ENCODE measurements at places on chromosomes 5 and 9.

- DNase-seq: no peak
These were observed 4.4 kb upstream of the SLC12A7 start for GRCh38 chr5:1116109-1116740.

GRCh38 chr5:31815376-31815775 is 176.4 kb downstream of the PDZD2 start:
- DNase-seq: no peak

DNA sequence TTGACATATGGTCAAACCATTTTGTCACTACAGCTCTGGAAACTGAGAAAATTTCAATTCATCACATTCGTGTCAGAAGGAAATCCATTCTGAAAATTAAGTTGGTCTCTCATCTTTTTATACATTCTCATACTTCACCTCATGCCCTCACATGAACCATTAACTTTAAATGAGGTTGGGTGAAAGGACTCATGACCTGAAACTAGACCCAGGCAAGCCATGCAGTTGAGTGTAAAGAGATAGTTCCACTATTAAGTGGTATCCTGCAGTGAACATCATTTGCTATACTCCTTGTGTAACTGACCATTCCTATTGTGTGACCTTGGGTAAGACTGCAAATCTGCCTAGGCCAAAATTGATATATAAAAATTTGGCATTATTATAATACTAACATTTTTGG is 299.6 kb upstream of the GRIN3A start:
- no peak for DNase-seq

DNA sequence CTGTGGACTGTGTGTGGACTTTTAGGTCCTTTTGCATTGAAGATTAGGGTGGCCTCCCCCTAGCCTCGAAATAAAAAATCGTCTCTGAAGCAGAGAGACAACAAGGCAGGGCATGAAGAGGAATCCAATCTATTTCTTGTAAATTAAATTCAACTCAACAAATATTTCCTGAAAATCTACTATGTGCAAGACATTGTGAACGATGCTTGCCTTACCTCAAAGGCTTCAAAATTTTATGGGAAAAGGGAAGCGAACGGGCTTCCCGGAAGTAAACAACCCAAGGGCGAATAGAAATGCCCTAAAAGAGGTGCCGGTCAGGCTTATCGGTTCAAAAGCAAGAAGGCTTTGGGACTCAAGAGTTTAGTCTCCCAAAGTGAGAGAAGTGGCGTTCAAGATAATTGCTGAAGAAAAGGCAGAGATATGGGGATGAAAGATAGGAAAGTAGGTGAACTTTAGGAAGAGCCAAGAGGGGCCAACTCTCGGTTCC is 525 bp downstream of the KIF24 start:
- DNase-seq: no peak

GRCh38 chr5:123350742-123351141 is 72.5 kb downstream of the CEP120 start:
- DNase-seq: no peak

GRCh38 chr5:5437227-5438172 is 15.0 kb downstream of the ICE1 start:
- no peak for DNase-seq

GRCh38 chr5:154829181-154829588 is 21.2 kb downstream of the FAXDC2 start:
- no peak for DNase-seq

- no peak for DNase-seq
These were observed 20.7 kb upstream of the STARD4 start for GRCh38 chr5:111532886-111533582.

GRCh38 chr5:14505310-14506139 is 76.1 kb upstream of the OTULINL start:
- DNase-seq: no peak

- no peak for DNase-seq
These were observed 10.5 kb downstream of the NELFB start for GRCh38 chr9:137265496-137266161.

DNA sequence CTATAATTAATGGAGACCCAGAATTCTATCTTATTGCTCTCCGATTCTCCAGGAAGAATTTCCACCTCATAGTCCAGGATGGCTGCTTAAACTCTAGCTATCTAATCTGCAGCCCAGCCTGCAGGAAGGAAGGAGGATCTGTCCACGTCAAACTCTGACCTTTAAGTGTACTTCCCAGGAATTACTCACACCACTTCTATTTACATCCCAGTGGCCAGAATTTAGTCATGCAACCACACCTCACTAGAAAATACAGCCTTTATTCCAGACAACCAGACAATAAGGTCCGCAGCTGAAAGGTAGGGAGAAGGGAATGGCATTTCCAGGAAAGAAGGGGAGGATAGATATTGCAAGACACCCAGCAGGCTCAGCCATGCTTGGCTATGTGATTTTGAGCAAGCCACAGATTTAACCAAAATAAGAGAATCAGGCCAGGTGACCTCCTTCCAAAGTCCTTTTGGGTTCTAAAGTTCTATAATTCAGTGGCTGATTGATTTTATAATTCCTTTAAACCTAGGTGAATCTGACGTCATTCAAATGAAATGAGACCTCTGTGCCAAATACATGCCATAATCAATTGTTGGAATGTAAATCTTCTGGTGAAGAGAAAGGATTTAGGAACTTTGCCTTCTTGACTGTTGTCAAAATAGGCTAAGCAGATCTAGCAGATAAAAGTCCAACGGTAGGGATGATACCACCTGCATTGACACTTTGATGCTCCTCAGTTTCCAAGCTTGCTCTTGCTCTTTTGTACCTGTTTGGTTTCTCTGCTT is 3.7 kb upstream of the DENND1A start:
- DNase-seq: no peak

GRCh38 chr5:101306391-101307137 is 403.5 kb upstream of the ST8SIA4 start:
- no peak for DNase-seq

- peak; percentile 37 for DNase-seq
These were observed 98.5 kb downstream of the SNX18 start for GRCh38 chr5:54616031-54616430.

- DNase-seq: no peak
These were observed 37.7 kb upstream of the CKMT2 start for GRCh38 chr5:81195335-81195929.

DNA sequence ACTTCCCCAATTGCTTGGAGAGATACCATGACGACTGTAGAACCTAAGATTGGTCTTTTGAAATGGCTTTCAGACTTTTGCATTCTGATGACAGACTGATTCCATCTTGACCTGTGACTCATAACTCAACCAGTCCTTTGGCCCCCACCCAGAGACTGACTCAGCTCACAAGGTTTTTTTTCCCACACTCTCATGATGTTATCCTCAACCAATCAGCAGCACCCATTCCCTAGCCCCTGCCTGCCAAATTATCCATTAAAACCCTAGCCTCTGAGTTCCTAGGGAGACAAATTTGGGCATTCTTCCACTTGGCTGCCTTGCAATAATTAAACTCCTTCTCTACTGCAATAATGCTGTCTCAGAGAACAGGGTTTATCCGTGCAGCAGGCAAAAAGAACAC is 1263.3 kb upstream of the CDH9 start:
- DNase-seq: peak; percentile 59

DNA sequence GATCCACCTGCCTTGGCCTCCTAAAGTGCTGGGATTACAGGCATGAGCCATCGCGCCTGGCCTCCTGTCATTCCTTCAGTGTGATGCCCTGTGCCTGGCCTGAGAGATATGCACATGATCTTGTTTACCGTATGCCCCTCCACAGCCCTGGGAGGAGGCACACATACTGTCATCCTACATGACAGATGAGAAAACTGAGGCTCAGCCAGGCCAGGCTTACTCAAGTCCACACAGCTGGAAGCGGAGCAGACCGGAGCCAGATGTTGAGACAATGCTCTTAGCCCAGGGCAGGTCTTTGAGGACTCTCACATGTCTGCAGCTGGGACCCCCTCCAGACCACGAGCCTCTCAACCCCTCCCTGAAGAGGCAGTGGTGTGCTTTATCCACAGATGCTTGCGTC is 38.7 kb upstream of the SH3PXD2B start:
- DNase-seq: no peak

DNA sequence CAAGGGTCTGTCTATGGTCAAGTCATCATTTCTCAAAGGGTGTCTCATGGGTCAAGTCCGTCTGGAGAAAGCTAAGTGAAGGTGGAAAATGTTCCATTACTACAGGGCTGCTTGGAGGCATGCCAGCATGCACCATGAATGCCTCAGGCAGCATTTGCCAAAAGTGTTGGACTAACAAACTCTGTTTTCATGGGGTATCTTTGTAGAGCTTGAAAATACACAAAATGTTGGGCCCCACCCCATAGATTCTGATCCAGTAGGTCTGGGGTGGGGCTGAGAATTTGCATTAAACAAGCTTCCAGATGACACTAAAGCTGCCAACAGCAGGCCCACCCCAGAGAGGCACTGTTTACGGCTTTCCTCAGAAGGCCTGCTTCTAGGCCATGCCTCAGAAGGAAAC is 75.0 kb upstream of the FRRS1L start:
- DNase-seq: no peak

DNA sequence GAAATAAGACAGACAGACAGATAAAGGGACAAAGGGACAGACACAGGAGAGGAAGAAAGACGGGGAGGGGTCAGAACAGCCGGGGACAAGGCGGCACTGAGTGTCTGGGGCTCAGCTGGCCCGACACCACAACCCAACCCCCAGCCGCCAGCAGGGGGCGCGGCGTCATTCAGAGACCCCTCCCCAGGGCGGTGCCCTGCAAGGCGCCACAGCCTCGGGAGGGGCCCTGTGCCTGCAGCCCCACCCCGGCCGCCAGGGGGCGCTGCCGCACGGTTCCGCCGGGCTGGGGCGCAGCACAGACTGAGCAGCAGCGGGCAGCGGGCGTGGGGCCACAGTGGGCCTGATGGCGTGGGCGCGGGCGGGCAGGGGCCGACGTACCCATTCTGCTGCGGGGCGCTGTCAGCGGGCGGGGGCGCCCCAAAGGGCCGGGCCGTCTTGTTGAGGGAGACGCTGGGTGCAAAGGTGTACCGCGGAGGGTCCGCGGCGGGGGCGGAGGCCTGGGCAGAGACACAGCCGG is 5.9 kb downstream of the PDLIM7 start:
- no peak for DNase-seq

Measured in fibroblast of skin of left biceps (primary cell).